Ureter (tissue), 1 donor: ENCODE measurements at places on chromosomes 7 and 10. TPM values are rescaled to one million over a fixed set of nuclear protein-coding genes. Genes with fewer than 3 reads are reported as not detected.

FRA10AC1 gene
- total RNA-seq = 29.1 TPM

GRCh38 chr7:55020466-55020871, 1.7 kb downstream of the EGFR start:
- DNase-seq = peak; percentile 77

PTPRZ1 gene
- 0.26 TPM for total RNA-seq

CUZD1 gene
- total RNA-seq = 0.94 TPM

- DNase-seq = no peak
Observed at GRCh38 chr7:148905093-148905666, 21.1 kb upstream of the EZH2 start.

CHN2 gene
- total RNA-seq = 34.2 TPM

GRCh38 chr7:44307905-44308595, 17.3 kb downstream of the CAMK2B start:
- peak; percentile 42 for DNase-seq

GRCh38 chr7:96747418-96747940, 37.8 kb upstream of the SEM1 start:
- DNase-seq = no peak

DNA sequence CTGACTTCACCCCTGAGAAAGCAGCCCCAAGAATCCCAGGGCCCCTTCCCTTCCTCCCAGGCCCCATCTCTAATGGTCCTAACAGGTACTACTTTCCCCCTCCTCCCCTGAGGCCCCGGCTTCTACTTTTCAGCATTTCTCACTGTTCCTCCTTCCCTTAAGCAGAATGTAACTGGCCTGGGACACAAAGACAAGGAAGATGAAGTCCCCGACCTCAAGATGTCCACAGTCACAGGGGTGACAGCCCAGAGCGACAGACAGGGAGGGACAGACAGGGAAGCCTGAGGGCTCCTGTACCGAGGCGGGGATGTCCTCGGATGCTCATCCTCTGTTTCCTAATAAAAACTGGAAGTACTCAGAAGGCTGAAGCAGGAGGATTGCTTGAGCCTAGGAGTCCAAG, 11.6 kb downstream of the AOC1 start:
- peak; percentile 5 for DNase-seq

CPEB3 gene
- total RNA-seq = 6.0 TPM

- no peak for DNase-seq
Observed at GRCh38 chr7:144584726-144585125, 181.2 kb upstream of the NOBOX start.

- DNase-seq = no peak
Observed at GRCh38 chr10:119403921-119404320, 138.6 kb downstream of the RGS10 start.
